ENCODE measurements at places on chromosomes 5 and 9.

DNA sequence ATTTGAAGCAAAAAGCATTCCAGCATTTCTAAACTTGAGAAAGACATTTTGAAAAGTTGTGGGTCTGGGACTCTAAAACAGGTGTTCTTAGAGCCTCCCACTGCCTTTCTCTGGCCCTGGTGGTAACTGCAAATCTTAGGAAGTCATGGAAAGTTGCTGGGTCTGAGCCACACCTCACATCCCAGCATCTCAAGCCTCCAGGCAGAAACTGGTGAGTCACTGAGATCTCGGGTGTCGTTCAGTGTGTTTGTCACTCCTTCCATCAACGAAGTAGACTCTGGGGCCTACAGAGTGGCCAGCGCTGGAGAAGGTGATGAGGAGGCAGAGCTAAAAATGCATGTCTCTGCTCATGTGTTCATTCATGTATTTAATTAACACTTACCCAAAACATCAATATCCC, 59.6 kb upstream of the C5orf58 start:
- DNase-seq: no peak

DNA sequence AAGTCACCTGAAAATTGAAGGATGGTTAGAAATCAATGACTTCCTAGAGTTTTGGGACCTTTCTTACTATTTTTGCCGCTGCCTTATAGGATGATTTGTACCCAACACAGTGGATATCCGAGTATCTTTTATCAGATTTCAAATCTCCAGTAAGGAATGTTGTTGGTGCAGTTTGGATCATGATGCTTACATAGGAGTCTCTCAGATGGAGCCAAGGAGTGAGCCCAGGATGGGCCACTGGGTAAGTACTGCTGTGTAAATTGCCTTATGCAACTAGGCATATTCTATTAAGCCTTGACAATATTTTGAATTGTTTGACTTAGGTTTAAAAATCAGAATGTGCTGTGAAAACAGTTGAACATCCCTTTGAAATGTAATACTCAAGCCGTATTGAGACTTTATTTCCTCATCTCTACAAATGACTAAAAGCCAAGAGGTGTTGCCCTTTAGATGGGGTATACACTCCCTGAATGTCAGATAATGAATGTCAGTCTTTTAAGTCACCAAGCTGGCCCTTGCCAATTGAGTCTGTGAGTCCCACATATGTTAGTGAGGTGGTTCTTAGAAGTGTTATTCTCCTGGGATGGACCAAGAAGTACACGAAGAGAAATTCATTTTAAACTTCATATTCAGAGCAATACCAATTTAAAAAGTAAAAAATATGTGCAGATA, 271.8 kb upstream of the CTNND2 start:
- no peak for DNase-seq

DNA sequence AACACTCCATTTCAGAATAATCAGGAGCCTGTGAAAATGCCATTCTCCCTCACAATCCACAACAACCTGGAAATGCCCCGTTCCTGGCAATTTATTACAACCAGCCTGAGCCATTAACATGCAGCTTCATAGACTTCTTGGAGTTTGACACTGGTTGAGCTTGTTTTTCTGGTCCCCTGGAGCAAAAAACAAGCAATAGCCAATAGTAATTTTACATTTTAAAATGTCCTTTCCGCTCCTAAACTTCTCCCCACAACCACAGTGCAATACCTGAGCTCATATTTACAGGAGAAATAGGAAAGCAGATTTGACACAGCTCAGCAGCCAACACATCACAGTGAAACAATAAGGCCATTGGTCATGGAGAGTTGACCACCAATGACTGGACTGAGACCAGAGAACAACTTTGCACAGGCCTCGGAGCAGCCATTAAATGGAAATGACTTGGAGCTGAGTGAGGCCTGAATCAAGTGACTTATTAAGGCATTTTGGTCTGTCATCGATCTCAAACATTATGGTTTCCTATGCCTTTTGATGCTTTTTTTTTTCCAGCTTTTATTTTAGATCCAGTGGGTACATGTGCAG, 73.0 kb downstream of the ENC1 start:
- no peak for DNase-seq

DNA sequence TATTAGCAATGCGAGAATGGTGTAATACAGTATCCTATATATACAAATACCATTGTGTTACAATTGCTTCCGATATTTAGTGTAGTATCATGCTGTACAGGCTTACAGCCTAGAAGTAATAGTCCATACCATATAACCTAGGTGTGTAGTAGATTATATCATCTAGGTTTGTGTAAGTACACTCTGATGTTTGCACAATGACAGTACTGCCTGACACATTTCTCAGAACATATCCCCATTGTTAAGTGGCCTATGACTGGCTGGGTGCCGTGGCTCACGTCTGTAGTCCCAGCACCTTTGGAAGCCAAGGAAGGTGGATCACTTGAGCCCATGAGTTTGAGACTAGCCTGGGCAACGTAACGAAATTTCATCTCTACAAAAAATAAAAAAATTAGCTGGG, 124.6 kb downstream of the PAM start:
- no peak for DNase-seq

DNA sequence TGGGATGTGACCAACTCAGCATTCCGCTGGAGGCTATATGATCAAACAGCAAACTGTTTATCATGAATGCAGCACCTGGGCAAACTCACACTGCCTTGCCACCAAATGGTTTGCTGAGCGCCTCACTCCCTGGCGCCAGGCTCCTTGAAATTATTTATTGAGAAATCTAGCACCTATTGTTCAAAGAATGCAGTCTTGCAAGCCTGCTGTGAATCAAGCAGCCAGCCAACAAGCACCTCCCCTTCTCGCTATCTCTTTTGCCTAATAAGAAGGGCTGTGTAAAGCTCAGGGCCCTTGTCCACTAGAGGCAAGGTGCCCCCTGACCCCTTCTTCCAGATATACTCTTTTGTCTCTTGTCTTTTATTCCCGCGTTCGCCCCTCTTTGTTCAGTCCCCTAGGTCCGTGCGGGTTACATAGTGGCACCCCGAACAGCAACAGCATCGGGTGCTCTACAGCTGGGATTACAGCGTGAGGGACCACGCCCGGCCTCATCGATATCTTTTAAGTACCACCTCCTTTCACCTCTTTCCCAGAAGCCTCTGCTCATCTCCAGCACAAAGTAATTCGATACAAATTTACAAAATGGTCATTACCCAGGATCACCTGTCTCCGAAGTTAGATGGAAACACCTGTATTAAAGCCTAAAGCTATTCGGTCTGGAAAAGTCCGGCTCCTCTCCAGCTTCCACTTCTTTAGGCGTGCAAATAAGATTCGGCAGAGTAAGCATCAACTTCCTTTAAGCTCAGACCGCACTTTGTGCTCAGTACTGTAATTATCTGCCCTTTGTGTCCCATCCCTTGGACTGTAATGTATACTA, 896 bp downstream of the RIGI start:
- peak; percentile 67 for DNase-seq

DNA sequence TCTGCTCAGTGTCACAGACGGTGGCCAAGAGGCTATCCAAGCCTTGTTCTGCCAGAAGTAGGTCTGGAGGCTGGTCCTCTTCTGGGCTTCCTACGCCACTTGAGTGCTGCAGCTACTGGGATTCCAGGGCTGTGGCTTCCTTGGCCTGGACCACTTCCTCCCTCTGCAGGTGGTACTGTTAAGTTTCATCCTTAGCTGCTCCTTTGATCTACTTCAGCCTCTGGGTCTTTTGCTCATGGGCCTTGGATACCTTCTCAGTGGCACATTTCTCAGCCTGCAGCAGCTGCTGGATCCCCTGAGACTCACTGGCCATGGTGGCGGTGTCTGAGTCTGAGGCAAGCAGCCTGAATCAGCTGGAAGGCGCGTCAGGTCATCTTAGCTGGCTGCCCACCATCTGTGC, 10.3 kb downstream of the CNOT8 start:
- peak; percentile 4 for DNase-seq

DNA sequence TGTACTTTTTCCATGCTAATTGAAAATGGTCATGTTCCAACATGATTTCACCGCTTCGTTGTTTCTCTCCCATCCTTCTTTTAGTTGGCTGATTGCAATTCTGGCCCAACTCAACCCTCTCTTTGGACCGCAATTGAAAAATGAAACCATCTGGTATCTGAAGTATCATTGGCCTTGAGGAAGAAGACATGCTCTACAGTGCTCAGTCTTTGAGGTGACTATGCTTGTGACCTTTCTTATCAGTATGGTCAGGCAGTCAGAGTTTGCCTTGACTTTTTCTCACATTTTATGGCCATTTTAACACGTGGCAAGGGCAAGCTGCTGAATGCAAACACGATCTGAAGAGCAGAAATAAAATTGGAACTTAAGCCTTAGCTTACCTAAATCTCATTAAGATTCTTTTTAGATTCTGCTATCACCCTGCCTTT, 36.0 kb upstream of the CREBRF start:
- peak; percentile 89 for DNase-seq

DNA sequence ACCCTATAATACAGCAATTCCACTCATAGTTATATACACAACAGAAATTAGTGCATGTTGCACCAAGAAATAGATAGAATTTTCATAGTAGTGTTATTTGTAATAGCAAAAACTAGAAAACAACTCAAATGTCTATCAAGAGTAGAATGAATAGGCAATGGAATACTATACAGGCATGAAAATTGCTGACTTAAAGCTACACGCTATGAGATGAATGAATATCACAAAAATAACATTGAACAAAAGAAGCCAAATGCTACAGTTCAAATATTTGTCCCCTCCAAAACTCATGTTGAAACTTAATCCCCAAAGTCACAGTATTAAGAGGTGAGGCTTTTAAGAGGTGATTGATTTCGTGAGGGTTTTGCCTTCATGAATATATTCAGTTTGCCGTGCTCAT, 215.1 kb downstream of the FRMD3 start:
- no peak for DNase-seq

- DNase-seq: no peak
Measured at GRCh38 chr5:54421976-54422375, 33.5 kb upstream of the HSPB3 start.

DNA sequence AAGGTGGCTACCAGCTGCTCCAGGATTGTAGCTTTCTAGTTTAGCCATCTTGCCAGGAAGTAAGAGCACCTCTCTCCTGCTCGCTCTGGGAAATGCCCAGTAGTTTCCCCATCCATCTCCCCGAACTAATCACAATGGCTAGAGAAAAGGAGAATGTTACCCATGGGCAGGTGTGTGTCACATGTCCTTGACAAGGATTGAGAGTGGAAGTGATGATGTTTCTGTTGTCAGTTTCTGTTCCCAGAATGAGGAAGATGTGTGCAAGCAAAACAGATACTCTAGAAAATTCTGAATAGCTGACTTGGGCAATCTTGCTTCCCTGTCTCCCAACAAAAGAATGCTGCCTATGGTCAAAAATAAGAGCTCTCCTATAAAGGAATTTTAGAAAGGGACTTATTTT, 429.5 kb downstream of the EBF1 start:
- no peak for DNase-seq

DNA sequence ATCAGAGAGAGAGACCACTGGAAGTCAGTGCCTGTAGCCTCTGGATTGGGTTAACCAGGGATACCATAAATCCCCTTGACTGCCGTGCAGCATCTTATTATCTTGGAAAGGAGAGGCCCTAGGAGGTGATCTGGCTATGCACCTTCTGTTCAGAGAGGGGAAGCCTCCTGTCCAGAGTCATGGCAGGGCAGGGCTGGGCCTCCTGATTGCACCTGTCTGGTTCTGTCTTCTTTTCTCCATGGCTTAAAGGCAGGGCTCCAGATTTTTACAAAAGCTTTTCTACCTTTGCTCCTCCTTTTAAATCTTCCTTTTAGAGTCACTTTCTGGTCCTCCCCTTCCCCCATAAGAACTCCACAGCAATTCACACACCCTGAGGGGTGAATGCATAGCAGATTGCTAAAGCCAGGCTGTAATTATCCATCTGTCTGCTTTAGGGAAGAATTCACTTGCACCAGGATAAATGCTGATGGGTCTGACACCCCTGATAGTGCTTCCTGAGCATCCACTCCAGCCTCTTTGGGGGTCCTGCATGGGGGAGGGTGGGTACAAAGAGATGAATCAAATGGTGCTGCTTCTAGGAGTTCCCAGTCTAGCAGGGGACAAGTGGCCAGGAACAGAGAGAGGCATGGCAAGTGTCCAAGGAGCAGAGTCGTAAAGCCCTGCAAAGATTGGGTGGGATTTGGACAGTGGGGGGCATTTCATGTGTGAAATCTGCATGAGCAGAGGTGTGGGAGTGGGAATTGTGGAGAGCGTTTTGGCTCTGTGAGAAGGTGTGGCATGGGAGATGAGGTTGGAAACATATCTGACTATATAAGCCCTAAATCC, 141.3 kb upstream of the ALDH1B1 start:
- DNase-seq: no peak

GRCh38 chr9:79764374-79764773, 192.6 kb downstream of the TLE4 start:
- no peak for DNase-seq

GRCh38 chr5:17918373-17919104, 284.3 kb downstream of the TAF11L14 start:
- no peak for DNase-seq

DNA sequence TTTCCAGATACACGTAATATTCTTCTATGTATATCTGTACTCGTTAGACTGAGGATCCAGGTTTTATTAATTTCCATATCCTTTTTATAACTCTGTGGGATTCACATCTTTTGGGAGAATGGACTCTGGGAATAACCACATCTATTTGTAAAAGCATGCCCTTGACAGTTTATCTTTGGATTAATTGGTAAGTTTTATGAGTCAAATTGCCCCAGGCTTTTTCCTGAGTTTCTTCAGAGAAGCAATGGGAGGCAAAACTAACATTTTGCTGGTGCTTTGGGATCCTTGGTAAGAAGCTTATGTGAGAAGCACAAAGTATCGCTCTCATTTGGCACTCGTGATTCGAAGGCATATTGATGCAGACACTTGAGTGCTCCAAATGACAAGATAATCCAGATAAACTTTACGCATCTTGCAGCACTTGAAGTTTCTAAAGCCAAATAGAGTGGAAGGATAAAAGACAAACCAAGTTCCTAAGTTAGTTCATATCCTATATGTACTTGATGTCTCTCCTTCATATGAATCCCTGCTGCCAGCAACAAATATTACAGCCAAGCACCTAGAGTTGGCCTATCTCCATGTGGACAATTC, 324.7 kb downstream of the TLE4 start:
- no peak for DNase-seq

DNA sequence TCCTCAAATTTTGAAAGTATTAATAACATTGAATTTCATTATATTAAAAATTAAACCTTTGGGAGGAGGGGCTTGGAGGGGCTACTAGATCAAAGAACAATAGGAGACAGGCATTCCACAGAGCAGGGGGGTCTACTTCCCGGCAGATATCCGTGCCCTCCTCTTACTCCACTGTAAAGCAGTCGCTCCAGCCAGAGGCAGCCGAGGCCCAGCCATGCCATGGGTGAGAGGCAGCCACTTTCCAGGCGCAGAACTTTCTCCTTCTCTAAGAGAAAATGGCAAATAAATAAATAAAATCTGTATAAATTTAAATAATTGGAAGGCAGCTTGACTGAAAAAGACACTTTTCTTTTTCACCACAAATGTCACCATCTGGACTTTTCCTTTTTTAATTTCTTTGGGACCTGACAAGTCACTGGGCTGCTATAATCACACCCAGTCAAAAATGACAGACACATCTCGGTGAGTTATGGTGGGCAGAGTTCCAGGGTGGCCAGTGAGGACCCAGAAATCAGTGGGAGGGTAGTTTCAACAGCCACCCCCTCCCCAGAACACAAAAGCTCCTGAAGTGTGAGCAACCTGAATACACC, 302.2 kb upstream of the SMARCA2 start:
- no peak for DNase-seq
